Vagina (tissue), 2 donors: ENCODE measurements at places on chromosomes 5 and 9.

DNA sequence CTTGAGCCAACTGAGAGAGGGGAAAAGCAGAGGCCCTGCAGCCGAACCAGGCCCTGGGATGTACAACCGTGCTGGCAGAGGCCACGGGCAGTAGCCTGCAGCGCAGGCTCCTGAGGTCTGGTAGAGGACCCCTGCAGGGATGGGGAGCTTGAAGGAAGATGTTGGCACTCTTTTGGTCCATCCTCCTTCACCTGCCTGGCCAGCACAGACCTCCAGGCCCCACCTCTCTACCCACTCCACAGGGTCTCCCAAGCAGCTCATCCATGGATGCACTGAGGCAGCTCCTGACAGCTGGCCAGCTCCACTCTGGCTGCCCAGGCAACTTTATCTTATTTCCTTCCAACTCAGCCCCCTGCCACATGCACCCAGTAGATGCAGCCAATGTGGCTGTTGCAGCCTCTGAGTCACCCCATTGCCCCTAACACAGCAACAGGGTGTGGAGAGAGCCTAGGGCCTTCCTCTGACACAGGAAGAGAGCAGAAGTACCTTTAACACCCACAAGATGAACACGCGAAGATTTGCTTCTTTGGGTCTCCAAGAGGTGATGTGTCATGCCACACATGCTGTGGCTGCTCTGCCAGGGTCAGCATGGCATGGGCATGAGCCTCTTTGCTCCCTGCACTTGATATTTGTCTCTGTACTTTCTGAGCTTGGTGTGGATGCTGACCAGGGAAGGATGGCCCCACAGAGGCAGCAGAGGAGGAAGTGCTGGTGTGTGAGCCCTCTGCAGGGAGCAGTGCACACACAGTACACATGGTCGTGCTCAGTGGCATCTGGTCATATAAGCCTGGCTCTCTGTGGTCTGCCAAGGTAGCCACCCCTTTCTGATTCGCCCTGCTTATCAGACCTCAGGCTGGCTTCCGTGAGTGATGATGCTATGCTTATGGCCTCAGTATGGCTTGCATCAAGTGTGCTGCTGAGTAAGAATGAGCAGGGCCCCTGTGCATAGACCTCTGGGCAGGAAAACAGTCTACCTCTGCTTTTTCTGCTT lies 117.2 kb downstream of the NRG2 start:
- DNase-seq = no peak

- no peak for DNase-seq
Measured at GRCh38 chr5:122895141-122895540, 49.7 kb downstream of the SNX24 start.

- DNase-seq = no peak
Measured at GRCh38 chr9:131258698-131259431, 17.4 kb downstream of the FAM78A start.

DNA sequence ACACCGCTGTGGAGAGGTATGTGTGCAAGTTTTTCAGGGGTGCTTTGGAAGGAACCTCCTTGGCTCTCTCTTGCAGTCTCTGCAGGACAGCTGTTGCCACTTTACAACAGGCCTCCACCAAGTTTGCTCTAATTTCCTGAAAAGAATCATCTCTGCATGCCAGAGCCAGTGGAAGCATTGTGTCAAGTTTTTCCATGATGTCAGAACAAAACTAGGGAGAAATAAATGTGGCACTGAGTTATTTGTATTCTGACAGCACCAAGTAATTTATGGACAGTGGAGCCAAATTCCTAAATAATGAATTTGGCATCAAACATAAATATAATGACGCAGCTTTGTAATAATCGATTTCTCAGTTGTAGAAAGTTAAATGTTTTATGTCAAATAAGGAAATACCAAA lies 146.9 kb downstream of the KIAA0825 start:
- no peak for DNase-seq

- DNase-seq = no peak
Measured at GRCh38 chr5:56358703-56359681, 125.9 kb upstream of the ANKRD55 start.

- DNase-seq = no peak
Measured at GRCh38 chr9:115969096-115969495, 184.5 kb upstream of the PAPPA start.

- DNase-seq = no peak
Measured at GRCh38 chr9:136107155-136107952, 11.3 kb downstream of the TMEM250 start.

DNA sequence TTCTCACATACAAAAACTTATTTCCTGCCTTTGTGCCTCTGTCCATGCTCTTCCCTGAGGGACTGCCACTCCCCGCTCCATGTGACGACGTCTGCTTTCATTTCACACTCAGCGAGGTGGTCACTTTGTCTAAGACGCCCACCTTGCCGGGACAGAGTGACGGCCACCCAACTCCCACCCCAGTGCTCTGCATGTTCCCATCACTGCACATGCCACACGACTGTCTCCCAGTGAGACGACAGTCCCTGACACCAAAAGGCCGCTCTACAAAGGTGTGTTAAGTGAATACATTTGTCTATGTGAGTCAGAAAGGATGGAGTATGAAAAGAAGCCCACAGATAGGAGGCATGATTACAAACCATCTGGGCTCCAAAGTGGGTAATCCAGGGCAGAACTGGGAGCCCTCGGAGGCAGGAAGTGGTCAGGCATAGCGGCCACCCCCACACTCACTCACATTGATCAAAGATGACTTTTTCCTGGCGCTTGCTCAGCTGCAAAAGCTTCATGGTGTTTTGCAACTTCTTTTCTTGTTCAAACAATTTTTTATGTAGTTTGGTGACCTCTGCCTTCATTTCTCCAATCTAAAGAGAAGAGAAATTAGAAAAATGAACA lies 185.8 kb downstream of the CDK5RAP2 start:
- no peak for DNase-seq

- no peak for DNase-seq
Measured at GRCh38 chr9:32431940-32432555, 47.6 kb downstream of the ACO1 start.

DNA sequence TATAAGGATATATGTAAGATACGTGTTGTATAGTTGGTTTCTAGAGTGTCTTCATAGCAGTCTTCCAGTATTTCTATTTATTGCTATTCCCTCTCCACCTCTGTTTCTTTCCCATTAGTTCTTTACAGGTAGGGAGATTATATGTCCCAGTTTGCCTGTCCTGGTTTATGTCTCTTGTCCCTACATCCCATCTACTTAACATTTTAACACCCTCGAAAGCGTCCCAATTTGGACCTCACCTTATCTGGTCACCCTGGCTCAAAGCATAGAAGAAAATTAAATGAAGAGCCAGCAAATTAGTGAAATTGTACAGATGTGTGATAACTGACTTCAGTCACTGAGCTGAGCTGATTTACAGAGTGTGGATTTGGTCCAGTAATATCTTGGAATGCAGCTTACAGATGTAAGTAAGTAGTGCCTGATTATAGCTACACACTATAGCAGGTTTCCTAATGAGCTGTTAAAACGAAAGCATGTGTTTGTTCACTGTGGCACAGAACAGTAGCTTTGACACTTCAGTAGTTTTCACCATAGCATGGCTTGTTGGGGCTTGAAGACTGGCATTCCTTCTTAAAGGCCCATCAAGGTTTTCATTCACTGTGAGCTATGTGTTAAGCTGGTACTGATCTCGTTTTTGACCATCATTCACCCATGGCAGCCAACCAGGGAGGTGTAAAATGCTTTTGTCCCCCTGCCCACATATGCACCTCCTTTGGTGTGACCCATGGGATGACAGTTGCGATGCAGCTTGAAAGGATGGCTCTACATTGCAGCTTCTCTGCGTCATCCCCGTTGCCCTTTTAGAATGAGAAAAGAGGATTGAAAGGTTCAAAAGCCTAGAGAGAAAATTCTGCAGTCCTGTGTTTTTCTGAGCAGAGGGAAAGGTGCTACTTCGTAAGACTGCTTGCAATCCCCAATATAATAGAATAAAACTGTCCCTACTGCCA lies 192.1 kb upstream of the DMRT1 start:
- DNase-seq = no peak

DNA sequence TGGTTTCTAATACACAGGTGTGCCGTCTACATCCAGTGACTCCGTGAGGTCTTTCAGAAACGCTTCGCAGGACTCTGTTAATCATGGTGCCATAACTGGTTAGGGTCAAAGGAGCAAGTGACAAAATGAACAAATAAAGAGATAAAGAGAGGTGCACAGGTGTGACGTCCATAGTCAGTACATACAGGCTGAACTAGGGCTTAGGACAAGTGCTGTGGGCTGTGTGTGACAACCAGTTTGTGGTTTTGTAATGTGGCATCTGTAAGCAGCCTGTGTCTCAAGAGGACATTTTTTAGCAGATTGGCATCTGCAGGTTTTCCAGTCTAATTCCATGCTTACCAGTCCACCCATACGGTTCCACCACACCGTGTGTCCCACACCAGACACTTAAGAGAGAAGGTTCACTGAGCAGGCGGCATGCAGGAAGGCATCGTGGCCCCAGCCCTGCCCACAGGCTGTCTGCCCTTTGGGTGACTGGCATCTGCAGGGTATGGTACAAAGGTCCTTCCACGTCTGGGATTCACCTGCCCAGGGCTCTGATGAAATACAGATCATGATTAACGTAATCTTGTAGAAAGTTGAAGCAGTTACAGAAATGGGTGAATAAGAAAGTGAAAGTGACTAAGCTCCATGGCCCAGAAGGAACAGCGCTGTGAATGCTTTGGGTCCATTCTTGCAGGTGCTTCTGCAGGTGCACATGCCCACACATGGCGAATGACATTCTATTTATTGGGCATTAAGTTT lies 26.9 kb downstream of the SRD5A1 start:
- DNase-seq = no peak

- no peak for DNase-seq
Measured at GRCh38 chr5:40486437-40487275, 193.1 kb upstream of the PTGER4 start.

GRCh38 chr5:128772356-128772755 lies 192.9 kb upstream of the SLC27A6 start:
- no peak for DNase-seq

- no peak for DNase-seq
Measured at GRCh38 chr9:107060062-107060461, 197.1 kb downstream of the ZNF462 start.

DNA sequence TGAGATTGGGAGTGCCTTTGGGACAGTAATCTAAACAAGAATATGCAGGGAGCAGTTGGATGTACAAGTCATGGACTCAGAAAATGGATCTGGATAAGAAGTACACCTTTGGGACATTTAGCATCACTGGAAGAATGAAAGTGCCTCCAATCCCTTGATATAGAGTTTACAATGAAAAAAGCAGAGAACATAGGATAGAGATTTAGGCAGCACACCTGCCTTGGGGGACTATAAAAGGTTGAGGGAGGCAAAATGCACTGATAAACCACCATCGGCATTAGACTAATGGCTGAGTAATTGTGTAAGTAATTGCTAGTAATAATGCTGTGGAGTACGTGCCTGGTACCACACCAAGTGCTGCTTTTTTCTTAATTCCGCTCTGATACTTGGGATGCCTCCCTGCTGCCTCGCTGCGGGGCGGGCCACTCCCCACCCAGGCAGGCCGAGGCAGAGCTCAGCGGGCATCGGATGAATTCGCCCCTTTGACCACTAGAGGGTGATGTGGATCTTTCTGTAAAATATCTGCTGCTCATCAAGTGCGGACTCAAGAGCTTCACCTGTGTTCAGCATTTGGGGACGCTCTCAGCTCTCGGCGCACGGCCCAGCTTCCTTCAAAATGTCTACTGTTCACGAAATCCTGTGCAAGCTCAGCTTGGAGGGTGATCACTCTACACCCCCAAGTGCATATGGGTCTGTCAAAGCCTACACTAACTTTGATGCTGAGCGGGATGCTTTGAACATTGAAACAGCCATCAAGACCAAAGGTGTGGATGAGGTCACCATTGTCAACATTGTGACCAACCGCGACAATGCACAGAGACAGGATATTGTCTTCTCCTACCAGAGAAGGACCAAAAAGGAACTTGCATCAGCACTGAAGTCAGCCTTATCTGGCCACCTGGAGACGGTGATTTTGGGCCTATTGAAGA lies 99.9 kb downstream of the ANKRD18B start:
- no peak for DNase-seq

DNA sequence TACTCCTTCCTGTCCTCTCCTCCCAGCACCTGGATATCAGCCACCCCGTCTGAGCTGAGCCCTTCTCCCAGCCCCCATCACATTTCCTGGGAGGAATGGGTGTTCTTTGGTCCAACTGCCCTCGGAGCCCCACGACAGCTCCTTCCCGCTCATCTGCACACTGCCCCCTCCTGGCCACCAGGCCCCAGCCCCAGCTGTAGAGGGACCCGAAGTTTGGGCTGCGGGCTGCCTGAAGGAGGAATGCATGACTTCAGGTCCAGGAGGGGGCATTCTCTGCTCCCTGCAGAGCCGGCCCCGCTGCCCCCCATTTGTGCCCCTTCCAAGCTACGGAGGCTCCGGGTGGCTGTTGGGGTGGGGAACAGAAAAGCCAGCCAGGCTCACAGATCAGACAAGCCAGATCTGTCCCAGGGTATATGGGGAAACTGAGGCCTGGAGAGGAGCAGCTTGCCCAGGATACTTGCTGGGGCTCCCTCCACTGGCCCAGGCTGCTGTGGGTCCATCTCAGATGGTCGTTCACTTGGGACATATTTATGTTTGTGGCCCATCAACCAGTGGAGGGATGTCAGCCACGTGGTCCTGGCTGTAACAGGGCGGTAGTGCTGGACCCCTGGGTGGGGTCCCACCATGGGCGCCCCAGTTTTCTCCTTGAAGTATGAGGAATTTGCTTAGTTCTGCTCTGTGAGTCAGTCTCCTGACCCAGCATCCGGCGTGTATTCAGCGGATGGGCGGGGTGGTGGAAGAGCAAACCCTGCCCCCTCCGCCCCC lies 33.1 kb downstream of the DAB2IP start:
- DNase-seq = no peak

DNA sequence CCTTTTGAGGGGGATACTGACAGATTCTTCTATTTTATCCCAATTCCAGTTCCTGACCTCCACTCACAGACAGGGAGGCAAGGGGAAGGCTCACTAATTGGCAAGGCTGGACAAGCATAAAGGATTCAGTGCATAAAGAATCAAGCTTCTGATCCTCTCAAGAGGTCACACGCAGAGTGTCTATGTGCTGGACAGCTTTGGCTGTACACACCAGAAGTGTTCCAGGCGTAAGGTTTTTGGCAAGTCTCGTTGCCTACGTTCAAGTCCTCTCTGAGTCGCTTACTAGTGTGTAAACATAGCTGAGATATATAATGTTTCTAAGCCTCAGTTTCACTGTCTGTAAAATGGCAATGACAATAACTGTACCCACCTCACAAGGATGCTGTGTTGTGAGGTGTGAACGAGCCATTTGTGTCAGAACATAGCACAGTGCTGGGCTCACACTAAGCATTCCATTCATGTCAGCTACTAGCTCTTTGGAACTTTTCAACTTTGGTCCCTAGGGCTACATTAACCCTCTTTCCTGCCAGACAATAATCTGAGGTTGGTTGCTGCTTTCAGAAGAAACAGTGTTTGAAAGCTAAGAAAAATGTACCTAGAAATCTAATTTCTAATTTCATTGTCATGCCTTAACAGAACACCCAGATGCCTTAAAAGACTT lies 52.1 kb downstream of the PALM2AKAP2 start:
- DNase-seq = no peak

- DNase-seq = no peak
Measured at GRCh38 chr5:102969641-102970040, 150.3 kb downstream of the GIN1 start.

GRCh38 chr5:9544502-9545135 lies 1.3 kb downstream of the SEMA5A start:
- DNase-seq = no peak

- DNase-seq = no peak
Measured at GRCh38 chr5:2602451-2603271, 148.8 kb downstream of the IRX2 start.

GRCh38 chr9:112028242-112029221 lies 131.9 kb downstream of the UGCG start:
- no peak for DNase-seq
